Suppressor macrophage treated with lipopolysaccharide for 4 hours (primary cell): ENCODE measurements at places on chromosomes 5 and 9.

DNA sequence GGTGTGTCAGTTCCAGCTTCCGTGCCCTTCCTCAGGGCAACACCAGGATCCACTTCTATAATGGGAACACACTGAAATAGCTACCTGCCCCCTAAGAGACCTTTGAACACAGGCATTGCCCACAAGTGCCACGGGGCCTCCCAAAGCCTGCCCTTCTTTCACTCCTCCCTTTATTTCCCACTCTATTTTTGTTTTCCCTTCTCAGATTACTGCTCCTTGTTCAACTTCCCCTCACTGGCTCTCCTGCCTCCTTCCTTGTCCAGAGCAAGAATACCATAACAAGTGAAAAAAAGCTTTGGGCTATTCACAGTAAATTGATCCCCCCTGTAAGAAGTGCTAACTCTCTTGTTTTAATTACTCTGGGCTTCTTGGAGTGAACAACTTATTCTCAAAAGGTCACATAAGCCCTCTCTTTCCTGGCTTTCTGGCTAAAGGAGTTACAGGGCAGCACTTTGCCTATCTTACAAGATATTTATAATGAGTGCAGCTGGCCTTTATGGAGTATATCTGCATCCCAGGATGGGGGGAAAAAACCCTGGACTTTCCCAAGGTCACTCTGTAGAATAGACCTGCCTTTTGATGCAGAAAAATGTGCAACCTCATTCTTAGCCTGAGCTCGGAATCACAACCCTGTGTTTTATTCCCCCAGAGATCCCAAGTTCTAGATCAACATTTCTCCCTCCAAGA lies 11.3 kb downstream of the CTXN3 start:
- no peak for DNase-seq

DNA sequence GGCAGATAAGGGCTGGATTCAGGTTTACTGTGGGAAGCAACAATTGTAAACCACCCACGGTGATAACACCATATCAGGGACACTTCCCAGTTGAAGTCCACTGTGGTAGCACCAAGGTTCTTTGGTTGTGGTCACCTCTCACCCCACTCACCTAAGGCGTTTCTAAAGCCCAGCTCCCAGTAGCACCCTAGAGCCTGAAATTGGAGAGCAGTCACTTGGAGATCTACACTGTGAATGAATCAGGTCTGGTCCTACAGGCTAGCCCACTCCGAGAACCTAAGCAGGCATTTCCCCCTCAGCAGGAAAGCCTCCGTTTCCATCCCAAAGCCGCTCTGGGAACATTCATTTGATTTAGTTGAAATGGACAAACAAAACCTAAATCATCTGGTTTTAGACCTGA lies 191.3 kb downstream of the TTC39B start:
- no peak for DNase-seq

- peak; percentile 71 for DNase-seq
Observed at GRCh38 chr5:151523335-151523734, 67.8 kb downstream of the FAT2 start.

DNA sequence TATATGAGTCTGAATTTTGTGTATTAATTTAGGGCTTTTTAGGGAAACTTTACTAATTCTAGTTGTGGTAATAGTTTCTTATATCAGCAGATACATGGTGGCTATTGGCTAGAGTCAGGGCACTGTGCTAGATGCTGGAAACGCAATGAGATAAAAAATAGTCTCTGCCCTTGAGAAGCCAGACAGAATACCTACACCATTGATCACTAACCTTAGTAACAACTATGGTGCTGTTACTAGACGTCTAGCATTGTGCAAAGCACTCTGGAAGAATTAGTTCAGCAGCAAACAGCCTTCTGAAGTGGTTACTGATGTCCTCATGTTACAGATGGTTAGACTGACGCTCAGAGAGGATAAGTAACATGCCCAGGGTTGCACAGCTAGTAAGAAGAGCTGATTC lies 61.8 kb downstream of the GDA start:
- DNase-seq, result no peak

GRCh38 chr9:89518466-89519365 lies 20.8 kb upstream of the SEMA4D start:
- DNase-seq, result no peak
